Adipocyte (in vitro differentiated cells): ENCODE measurements at places on chromosomes 2 and 18.

GRCh38 chr18:59833785-59834184 is 66.0 kb upstream of the PMAIP1 start:
- DNase-seq, result no peak

GRCh38 chr2:21372654-21373053 is 248.9 kb downstream of the TDRD15 start:
- DNase-seq, result no peak

DNA sequence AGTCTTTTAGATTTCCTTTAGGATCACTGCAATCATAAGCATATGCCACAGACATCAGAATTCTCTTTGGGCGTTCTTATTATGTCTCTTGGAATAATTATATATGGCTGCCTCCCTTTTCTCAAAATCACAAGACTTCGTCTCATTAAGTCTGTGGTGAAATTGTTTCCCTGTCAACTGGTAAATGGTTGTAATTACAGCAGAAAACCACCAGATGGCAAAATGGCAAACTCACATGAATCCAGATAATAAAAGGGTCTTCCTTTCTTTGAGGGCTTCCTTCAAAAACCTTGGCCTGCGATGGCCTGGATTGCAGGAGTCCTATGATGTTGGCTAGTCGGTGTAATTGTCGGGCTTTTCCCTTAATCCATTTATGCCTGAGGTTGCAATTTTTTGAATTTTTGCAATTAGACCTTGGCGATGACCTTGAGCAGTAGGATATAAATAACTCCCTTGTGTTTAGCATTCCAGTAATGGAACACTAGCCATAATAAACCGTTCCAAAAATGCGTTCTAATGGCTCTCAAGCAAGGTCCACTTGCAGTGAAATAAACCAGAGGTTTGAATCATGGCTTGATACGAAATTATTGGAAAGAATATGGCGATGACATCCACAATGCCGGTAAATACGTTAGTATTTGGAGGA is 656.4 kb downstream of the MBD2 start:
- peak; percentile 73 for DNase-seq

DNA sequence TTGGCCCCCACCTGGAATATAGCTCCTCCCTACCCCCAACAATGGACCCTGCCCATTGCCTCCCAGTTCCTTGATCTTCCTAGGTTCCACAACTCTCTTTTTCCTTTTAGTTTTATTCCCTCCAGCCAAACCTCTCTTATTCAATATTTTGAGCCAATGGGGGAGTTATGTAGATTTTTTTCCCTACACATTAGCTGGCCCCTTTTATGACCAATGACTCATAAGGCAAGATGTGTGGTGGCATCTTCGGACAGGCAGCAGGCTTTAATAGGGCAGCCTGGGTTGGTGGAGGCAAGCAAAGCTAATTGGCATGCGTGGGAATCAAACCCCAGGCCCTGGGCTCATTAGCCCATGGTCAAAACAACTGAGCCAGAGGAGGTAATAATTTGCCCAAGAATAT is 9.2 kb downstream of the GRP start:
- DNase-seq, result no peak

DNA sequence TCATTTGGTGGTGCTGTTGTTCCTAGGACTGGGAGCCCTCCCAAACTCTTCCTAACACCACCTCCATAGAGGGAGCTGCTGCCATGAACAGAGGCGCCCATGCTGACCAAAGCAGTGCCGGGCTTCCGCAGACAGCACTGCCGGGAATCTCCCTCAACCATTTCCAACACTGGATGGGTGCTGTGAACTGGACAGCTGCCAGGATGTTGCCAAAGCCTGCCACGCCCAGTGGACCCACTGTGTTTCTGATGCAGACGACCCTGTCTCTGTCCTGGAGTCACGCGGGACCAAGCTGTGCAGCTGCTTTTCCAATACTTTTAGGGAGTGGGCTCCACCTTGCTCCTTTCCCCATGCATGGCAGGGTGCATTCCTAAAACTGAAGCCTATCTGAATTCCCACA is 16.9 kb upstream of the GNAL start:
- no peak for DNase-seq

DNA sequence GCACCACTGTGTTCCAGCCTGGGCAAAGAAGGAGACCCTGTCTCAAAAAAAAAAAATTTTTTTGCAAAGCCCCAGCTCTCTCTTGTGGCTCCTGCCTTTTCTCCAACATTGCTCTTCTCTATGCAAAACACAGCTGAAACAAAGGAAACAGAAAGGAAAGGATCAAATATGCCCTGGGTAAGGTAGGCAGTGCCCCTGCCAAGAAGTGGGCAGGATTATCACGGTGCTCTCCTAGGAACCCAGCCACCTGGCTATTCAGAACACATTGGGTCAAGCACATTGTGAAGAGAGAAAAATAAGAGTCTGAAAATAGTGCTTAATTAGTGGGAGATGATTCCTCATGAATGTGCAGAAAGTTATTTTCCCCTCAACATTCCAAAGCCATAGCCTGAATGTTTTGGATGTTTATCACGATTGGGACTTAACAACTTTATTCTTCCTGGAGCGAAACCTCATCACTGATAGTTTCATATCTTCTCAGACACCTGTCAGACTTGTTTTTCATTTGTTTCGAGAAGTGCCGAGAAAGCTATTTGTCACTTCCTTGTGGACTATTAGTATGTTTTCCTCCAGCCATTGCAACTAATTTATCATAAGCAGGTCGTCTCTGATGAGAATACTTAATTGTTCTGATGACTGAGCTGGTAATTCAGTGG is 42.7 kb upstream of the RPL31 start:
- no peak for DNase-seq

DNA sequence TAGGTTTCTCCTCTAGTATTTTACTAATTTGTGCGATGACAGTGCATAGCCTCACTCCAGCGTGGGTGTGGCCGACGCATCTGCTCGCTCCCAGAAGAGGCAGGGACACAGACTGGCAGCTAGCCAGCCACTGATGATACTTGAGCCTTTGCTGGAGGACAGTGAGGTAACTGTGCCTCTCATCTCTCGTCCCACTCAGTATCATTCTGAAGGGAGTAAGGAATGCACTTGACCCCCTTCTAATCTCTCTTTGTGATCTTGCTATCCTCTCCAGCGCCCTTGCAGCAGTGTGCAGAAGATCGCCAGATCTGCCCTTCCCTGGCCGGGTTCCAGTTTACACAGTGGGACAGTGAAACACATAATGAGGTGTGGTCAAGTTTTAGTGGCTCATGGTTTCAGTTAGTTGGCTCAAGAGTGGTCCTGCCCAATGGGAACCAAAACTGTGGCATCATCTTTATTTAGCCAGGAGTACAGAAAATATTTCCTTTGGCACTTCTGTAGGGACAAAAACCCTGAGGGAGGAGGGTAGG is 17.5 kb downstream of the NCAPH start:
- peak; percentile 62 for DNase-seq

GRCh38 chr2:88811681-88812080 is 120.2 kb downstream of the RPIA start:
- no peak for DNase-seq
